WERI-Rb-1 (cell line): ENCODE measurements at places on chromosomes 11 and 22.

GRCh38 chr22:28440592-28441390 lies 238.8 kb downstream of the TTC28 start:
- no peak for DNase-seq

- no peak for DNase-seq
Observed at GRCh38 chr22:29621761-29622526, 18.5 kb downstream of the NF2 start.

DNA sequence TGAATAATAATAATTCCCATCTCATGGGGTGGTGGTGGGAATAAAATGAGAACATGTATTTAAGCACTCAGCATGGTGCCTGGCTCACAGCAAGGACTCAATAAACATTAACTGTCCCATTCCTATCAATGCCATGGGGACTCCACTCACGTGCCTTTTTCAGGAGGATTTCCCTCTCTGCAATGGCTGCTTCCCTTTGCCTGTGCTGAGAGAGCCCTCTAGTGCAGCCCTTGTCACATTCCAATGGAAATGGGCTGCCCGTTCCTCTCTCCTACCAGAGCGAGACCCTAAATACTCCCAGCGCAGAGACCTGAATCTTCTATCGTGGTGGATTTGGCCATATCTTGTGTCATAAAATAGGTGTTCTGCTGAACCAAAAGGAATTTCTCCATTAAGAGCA lies 621.5 kb upstream of the B3GAT1 start:
- DNase-seq, result peak; percentile 66

GRCh38 chr11:127733552-127733951 lies 733.0 kb upstream of the KIRREL3 start:
- no peak for DNase-seq

GRCh38 chr11:14741195-14741594 lies 97.6 kb downstream of the PDE3B start:
- DNase-seq, result no peak

DNA sequence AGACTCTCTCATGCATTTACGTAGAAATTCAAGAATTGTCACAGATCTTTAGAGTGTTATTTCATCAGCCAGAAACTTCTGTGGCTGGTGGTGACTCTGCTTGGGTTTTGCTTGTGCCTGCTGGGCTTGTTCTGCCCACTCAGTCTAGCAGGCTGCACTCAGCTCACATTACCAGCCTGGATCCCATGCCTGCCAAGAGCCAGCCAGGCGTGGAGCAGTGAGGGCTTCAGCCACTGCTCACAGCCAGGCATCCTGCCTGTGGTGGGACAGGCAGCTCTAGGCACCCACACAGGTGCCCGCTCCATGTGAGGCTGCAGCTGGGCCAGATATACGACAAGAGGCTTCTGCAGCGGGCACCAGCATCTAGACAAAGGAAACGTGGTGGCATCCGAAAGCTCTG lies 1213.3 kb upstream of the RAG2 start:
- DNase-seq, result no peak

DNA sequence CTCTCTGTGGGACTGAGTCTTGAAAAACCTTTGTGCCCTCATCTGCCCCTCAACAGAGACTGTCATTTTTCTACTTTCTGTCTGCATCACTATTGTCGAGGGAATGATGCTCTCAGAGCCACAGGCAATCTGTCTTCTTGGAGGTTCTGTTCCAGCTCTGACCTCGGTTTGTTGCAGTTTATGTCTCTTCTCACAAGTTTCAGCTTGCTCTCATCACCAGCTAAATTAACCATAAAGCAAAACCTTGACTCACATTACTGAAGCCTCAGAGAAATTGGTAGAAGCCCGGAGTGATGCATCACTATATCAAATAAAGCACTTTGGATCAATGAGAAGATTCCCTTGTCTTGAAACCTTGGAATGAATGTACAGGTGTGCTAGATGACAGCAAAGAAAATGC lies 60.6 kb upstream of the BLID start:
- DNase-seq, result no peak

GRCh38 chr22:50432131-50432876 lies 42.5 kb downstream of the SBF1 start:
- DNase-seq, result no peak

DNA sequence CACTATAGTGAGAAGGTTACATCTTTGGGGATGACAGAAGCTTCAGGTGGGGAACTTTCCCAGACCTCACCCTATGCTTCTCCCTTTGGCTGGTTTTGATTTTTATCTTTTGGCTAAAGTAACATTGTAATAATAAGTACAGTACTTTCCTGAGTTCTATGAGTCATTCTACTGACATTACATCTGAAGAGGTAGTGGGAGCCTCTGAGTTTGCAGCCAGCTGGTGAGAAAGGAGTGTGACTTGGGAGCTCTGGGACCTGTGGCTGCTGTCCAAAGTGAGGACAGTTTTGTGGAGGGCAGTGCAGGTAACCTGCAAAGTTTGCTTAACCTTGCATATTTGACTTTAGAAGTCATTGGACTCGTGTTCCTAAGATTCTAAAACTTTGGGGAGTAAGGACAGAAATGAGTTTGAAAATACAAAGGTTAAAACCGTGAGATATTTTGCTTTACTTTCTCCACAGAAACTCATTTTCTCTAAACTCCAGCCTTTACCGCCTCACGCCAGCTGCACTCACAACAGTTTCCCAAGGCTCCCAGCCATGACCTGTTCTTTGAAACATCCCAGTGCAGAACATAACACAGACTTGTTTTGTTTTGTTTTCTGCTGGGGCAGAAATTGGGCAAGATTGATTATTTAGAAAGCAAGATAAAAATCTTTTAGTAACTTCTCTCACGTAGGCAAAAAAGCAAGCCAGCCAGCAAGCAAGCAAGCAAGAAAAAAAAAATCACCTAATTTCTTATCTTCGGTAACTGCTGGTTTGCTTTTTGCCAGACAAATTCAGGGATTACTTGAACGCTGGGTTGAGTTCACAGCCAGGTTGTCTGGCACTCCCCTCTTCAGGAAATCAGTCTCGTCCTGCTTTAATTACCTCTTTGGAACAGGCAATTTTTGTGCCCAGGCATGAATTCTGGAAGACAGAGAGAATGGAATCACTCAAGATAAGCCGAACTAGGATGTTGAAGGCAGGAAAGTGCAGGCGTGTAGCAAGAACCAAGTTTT lies 478.3 kb upstream of the ISX start:
- no peak for DNase-seq

GRCh38 chr11:128604723-128605122 lies 17.4 kb upstream of the ETS1 start:
- DNase-seq, result no peak

GRCh38 chr22:45426387-45426786 lies 12.9 kb downstream of the RIBC2 start:
- DNase-seq, result no peak
